Stimulated activated CD4-positive, alpha-beta T cell treated with anti-CD3 and anti-CD28 coated beads, Interleukin-15, amount 100 ng/mL, for 1 hour (primary cell): ENCODE measurements at places on chromosomes 12 and 14.

GRCh38 chr12:121786440-121786825 lies 7.1 kb downstream of the RHOF start:
- DNase-seq: no peak

DNA sequence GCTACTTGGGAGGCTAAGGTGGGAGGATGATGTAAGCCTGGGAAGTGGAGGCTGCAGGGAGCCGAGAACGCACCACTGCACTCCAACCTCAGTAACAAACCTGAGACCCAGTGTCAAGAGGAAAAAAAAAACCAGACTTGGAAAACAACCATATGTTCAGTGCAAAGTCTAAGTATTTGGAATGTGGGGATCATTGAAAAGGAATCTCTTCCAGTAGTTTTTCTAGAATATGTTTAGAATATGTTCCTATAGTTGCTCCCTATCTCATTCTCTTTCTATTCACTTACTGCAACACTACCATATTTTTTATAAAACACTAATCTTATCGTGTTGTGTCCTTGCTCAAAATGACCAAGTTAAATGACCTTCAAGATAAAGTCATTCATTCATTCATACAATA lies 423.5 kb upstream of the SOX5 start:
- DNase-seq: no peak

DNA sequence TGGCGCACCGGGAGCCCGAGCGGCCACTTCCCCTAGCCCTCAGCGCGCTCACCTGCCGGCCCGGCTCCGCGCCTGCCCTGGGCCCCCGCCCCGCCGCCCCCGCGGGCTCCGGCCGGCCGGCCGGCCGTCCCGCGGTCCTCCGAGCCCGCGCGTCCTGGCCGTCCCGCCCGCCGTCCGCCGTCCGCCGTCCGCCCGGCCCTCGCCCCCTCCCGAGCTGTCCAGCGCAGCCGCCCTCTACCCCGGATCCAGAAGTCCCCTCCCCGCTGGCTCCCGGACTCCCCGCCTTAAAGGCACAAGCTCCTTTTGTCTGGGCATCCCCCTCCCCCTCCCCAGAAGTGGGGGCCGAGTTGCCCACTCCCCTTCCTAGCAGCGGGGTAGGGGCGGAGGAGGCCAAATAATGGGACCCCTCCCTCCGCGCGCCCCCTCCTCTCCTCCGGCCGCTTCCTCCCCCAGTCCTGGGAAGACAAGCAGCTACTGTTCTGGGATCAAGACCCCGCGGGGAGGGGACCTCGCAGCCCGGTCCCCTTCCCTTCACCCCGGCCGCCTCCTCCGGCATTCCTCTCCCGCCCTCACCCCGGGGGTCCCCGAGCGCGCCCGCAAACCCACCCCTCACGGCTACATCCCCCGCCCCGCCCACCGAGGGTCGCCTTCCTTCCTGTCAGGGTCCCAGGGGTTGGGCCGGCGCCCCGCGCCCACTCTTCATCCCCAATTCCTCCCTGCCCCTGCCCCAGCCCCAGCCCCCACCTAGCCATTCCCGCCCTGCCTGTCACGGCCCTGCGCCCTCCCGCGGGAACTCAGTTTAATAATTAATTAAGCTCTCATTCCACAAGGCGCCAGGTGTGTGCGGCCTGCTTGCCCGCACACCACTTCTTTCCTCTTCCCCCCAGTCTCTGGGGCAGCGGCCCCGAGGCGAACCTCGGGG lies at the start of gene ADCY6:
ADCY6 (minus strand) TSS at position 236 of the 922 bp plus-strand sequence. CDS start 5,655 bp downstream, outside the sequence.
- DNase-seq: no peak

DNA sequence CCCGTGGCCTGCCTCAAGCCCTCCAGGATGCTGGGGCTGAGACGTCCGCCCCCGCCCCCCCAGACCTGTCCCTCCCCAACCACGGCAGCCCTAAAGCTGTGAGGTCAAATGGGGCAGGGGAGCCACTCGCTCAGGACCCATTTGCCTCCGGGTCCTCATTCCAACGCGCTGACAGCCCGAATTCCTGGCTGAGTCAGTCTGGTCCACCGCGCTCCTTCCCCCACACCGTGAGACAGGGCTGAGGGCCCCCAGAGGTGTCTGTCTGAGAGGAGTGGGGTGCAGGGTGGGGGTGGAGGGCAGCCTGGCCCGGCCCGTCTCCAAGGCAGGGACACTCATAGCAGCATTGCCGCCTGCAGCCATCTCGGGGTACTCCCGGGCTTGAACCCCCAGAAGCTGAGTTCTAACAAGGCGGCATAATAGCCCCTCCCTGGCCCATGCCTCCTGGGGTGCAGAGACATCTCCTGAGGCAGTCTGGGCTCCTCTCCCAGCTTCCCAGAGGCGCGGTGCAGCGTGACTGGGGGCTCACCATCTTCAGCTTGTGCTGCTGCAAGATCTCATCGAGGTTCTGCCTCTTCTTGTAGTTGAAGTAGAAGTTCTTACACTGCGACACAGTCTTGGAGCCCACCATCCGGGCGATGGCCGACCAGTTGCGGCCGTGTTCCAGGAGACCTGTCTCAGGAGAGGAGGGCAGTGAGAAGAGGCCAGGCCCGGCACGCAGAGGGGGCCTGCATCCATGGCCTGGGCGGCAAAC lies 90.5 kb downstream of the RFLNA start:
- DNase-seq: no peak

- no peak for DNase-seq
Measured at GRCh38 chr12:87511371-87511770, 517.8 kb downstream of the C12orf50 start.

DNA sequence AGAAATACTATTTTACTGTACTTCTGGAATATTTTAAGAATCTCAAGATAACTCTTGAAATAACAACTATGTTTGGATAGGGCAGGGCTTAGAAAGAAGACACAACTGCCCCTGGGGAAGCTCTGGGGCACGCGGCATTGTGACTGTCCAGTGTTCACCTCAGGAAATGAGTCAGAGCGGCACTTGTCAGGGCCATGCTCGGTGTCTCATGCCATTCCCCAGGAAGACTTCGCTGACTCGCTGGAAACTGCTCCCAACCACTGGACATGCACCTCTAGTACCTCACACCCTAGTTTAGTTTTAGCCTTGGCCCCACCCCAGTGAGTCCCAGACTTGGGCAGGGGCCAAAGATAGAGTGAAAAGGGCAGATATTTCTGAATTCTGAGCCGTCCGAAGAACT lies 192.0 kb downstream of the TTC7B start:
- DNase-seq: no peak

DNA sequence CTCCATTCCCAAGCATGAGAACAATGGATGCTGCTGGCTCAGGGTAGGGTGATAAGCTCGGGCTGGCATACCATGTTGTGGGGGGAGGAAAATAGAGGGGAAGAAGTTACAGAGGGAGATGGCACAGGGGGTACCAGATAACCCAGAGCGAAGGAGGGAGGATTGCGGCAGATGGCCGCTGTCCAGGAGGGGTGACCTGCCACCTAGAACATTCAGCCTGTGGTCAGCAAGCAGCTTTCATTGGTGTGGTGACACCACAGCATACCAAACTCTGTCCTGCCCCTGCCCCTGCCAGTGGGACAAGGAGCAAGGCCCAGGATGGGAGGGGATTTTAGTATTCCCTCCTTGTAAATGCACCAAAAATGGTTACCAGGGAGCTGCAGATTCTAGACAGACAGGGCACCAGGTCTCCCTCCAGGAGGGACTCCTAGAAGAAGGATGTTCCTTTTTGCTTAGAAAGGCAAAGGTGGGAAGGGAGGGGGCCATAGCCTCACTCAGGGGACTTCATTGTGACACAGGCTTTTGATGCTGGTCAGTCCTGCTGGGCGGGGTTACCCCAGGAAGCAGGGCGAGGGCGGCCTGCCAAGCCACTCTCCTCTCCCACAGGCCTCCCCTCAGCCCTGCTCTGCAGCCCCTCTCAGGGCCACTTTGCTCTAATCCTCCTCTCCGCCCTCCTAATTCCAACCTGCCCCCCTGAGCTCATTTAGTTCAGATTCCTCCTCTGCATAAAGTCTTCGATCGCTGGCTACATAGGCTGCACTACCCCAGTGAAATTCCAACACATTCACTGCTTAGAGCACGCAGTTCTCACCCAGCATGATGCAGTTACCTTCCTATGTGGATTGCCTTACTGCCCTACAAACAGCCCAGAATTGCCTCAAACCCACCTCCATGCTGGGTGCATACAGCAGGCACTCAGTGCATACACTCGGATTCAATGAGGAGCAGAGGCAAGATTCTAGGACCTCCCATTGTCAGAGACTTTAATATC lies 36.0 kb upstream of the PLEKHG6 start:
- no peak for DNase-seq

DNA sequence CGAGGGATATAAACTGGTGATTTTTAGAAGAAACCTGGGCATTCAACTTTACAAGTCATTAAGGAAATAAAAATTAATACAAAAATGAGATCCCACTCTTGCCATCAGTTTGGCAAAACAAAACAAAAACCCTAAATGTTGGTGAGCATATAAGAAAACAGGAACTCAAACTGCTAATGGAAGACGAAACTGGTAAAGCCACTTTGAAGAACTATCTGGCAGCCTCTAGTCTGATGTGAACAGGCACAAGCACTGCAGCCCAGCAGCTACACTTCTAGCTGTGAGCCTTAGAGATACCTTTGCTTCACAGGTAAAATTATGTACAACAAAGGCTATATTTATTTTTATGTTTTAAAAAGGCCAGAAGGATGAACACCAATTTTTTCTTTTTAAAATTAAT lies 459.6 kb downstream of the ZFP36L1 start:
- DNase-seq: no peak

DNA sequence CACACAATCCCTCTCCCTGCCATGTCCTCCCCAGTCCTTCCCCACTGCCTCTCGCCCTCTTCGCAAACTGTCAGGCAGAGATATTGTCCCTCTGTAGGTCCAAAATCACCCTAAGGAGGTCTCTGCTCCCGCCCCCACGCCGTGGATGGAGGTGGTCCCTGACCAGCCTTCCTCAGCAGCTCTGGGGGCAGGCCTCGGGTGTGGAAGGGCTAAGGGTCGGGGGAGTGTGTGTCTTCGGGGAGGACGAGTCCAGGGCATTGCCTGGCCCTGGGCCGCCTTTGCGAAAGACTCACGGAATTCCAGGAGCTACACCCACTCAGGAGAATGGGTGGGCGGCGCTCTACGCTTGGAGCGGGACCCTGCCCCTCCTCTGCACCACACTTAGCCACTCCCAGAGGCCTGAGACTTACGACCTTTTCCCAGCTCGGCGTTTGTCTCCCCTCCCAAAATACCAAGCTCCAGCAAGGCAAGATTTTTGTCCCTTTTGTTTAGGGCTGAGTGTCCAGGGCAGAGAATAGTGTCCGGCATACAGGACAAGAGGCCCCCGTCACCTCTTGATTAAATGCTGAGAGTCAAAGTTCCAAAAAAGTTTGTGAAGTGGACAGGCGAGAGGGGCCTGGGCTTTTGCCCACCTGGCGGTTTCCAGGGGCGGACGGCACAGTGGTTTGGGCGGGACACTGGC lies 881 bp downstream of the PYGL start:
- DNase-seq: no peak

- peak; percentile 10 for DNase-seq
Measured at GRCh38 chr14:55097881-55098560, 31.0 kb upstream of the LGALS3 start.

GRCh38 chr12:118061011-118061872 lies at the start of gene WSB2:
Gene WSB2 (minus strand): TSS chr12:118061179. CDS start chr12:118061048, 131 bp downstream.
- peak; percentile 12 for DNase-seq

DNA sequence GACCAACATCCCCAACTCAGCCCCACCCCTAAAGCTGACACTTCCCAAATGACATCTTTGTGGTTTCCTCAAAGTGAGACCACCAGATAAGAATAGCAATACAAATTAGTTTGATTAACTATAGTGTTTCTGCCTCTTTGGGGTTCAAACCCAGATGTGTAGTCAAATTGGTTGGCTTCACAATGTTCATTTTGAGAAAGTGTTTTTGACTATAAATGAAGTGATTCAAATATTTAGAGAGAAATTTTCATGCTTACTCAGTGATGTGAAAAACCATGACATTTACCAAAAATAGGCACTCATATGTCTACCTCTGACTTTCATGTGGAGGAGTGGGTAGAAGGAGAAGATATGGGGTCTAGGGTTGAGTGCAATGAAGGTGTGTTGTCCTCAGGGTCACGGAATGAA lies 218.4 kb downstream of the BCAT1 start:
- DNase-seq: no peak

GRCh38 chr12:19095756-19096480 lies 33.6 kb upstream of the PLEKHA5 start:
- DNase-seq: no peak

DNA sequence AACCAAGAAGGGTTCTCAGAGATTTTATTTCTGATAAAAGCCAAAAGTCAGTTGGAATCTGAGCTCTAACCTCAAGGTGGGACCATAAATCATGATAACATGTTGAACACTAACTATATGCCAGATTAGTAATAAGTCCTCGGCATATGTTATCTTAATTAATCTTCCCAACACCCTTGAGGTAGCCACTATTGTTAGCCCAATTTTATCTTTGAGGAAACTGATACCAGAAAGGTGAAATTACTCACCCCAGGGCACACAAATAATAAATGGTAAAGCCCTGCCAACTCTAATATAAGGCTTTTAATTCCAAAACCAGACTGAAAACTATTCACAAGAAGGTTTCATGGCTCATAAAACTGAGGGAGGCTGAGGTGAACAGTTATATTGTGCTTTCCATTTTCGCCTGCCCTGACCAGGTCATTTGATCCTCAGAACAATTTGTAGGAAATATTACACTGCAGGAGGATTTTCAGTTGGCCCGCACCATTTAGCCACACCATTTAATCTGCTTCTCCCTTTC lies 16.1 kb upstream of the NUAK1 start:
- DNase-seq: no peak

DNA sequence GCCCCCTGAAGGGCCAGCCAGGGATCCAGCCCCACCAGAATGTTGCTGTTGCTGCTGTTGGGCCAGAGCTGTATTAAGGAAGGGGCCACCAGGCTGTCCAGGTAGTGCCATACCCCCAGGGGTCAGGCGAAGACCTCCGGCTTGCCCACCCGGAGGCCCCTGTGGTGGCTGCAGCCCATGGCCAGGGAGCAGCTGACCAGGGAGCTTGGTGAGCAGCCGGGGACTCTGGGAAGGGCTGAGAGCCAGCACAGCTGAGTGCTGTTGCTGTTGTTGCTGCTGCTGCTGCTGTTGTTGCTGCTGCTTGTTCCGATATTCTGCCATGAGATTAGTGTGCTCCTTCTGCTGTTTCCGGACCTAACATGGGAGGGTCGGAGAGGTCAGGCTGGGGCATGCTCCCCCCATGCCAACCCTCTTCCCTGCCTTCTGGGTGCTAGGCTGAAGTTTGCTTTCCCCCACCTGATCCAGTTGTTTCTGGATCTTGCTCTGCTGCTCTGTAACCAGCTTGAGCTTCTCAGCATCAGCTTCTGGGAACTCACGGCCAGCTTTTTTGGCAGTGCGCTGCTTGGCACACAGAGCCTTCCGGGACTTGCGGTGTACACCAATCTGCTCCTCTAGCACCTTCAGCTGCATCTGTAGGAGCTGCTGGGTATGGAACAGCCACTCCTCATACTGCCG lies 15.2 kb upstream of the PRKAG1 start:
- DNase-seq: no peak

GRCh38 chr12:43786899-43787693 lies 19.0 kb downstream of the TWF1 start:
- no peak for DNase-seq
